ENCODE measurements at places on chromosomes 3 and 15. TPM values are rescaled to one million over a fixed set of nuclear protein-coding genes. Genes with fewer than 3 reads are reported as not detected.

DNA sequence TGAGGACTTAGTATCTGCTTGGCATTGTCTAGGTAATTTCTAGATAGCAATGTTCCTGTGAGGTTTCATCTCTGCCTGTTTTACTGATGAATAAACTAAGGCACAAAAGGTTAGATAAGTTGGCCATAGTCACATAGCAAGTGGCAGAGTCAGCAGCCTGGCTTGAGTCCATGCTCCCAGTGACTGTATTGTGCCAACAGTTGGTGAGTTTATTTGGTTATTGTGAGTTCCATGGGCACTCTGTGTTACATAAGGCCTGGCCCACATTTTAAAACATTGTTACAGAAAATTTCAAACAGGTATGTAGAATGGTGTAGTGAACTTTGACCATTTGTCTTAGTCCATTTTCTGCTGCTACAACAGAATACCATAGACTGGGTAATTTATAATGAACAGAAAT is 15.2 kb downstream of the MCM2 start:
- no peak overlapping the region for H3K4me3 ChIP-seq
- no peaks in the 10 kb centered on the region for H3K27me3 ChIP-seq
- H3K36me3 ChIP-seq = peaks cover 63% of the 10 kb centered on the region

- no peaks in the 10 kb centered on the region for H3K4me1 ChIP-seq
- H3K27ac ChIP-seq = no peak overlapping the region
- no peaks in the 10 kb centered on the region for H3K36me3 ChIP-seq
Observed at GRCh38 chr3:166282931-166283330, 445.7 kb upstream of the BCHE start.

UBAP1L gene
- 3.3 TPM for total RNA-seq

LOXL1 gene
- total RNA-seq = 8.6 TPM

DNA sequence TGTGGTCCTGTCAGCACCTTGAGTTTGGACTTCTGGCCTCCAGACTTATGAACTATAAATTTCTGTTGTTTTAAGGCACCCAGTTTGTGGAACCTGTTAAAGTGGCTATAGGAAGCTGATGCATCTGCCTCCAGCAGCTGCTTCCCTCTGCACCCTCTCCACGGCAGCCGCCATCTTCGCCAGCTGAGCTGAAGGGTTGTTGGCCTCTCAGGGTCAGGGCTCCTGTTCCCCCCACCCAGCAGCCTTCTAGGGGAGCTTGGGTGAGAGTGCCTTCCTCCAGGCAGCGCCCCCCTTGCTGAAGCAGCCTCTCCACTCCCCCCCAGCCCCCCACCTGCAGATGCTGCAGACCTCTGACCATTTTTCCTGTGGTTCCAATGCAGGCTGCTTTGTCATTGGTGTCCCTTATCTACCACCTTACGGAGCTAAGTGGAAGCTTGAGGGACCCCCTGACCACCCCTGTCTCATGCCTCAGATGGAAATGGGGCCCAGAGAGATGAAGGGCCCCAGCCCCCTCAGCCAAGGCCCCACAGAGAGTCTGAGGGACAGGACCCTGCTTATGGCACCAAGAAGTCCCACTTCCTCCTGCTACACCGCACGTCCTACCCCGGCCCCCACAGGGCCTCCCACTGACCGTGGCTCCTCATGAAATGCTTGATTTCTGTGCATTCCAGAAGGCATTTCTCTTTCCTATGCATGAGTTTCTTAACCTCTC is 61.4 kb upstream of the TLE3 start:
- peaks cover 19% of the 10 kb centered on the region for H3K27me3 ChIP-seq
- no peak overlapping the region for H3K4me3 ChIP-seq
- no peaks in the 10 kb centered on the region for H3K4me1 ChIP-seq
- no peaks in the 10 kb centered on the region for H3K36me3 ChIP-seq
- no peak for DNase-seq
- no peak overlapping the region for H3K27ac ChIP-seq

DNA sequence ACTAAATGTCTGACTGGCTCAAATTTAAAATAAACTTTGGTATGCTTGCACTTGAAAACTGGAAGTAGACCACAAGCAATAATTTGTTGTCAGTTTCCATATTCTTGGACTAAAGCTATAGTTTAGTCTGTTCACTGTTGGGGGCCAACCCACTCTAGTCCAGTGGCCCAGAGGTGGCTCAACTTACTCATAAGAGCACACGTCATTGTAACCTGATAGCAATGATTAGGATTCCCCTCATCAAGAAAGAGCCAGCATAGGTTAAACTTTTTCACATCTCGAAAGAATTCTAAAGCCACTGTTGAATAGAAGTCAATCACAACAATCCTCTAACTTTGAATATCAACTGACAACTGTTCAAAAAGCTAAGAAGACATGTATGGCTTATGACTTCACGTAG is 147.0 kb downstream of the MEIS2 start:
- H3K36me3 ChIP-seq = no peaks in the 10 kb centered on the region
- no peak overlapping the region for H3K27ac ChIP-seq
- H3K4me3 ChIP-seq = no peak overlapping the region
- H3K27me3 ChIP-seq = no peaks in the 10 kb centered on the region
- no peaks in the 10 kb centered on the region for H3K4me1 ChIP-seq

GPR62 gene
- total RNA-seq = not detected

DNA sequence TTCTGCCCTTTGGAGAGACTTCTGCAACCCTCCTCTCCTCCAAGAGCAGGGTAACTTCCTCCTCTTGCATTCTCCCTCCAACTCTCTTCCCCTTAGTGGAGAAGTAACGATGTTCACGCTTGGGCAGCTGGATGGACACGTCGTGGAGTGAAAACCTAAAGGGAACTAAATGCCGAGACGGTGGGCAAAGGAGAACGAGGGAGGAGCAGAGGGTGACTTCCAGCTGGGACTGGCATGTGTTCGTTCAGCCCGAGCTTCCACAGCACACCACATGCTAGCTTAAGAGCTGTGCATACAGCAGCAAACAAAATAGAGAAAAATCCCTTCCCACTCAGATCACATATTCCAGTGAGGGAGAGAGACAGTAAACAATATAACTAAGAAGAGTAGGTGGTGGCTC is 179.8 kb downstream of the SLCO3A1 start:
- H3K36me3 ChIP-seq = no peaks in the 10 kb centered on the region
- H3K27ac ChIP-seq = no peak overlapping the region
- H3K27me3 ChIP-seq = no peaks in the 10 kb centered on the region
- no peaks in the 10 kb centered on the region for H3K4me1 ChIP-seq
- no peak for DNase-seq
- no peak overlapping the region for H3K4me3 ChIP-seq

DNA sequence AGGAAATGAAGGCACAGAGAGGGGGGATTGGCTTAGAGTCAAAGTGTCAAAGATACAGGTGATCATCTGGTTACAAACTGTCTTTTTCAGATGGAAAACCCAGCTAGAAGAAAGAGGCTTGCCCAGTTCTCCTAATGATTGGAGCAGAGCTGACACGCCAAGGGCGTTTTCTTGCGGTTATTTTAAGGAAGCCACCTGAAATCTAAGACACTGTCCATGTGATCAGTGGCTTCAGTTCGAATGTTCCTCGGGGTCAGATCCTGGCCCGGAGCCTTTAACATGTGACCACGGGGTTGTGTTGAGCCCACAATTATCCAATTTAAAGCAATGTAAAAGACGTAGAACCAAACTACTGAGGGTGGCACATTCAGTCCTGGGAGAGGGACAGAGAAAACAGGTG is 19.5 kb downstream of the FAM43A start:
- peaks cover 2% of the 10 kb centered on the region for H3K27me3 ChIP-seq
- H3K4me1 ChIP-seq = no peaks in the 10 kb centered on the region
- H3K4me3 ChIP-seq = no peak overlapping the region
- H3K27ac ChIP-seq = no peak overlapping the region
- no peak for DNase-seq

- no peak for DNase-seq
- no peaks in the 10 kb centered on the region for H3K27me3 ChIP-seq
- H3K36me3 ChIP-seq = no peaks in the 10 kb centered on the region
- no peaks in the 10 kb centered on the region for H3K4me1 ChIP-seq
- H3K27ac ChIP-seq = no peak overlapping the region
Observed at GRCh38 chr3:169299129-169299528, 364.4 kb downstream of the MECOM start.

GRCh38 chr3:128301186-128302023 is 148.1 kb downstream of the EEFSEC start:
- no peak overlapping the region for H3K27ac ChIP-seq
- peak; percentile 30 for DNase-seq
- H3K27me3 ChIP-seq = no peaks in the 10 kb centered on the region

CHRM5 gene
- total RNA-seq = not detected

GRCh38 chr15:58232281-58233065 is 94.3 kb downstream of the AQP9 start:
- peaks cover 10% of the 10 kb centered on the region for H3K4me1 ChIP-seq
- no peak overlapping the region for H3K27ac ChIP-seq
- no peak for DNase-seq
- H3K4me3 ChIP-seq = no peak overlapping the region
- H3K27me3 ChIP-seq = peaks cover 25% of the 10 kb centered on the region
- no peaks in the 10 kb centered on the region for H3K36me3 ChIP-seq

GRCh38 chr15:57607570-57608000 is 15.9 kb downstream of the MYZAP start:
- H3K4me1 ChIP-seq = no peaks in the 10 kb centered on the region
- H3K27ac ChIP-seq = no peak overlapping the region
- no peak for DNase-seq
- H3K27me3 ChIP-seq = peaks cover 19% of the 10 kb centered on the region
- no peaks in the 10 kb centered on the region for H3K36me3 ChIP-seq

- H3K4me1 ChIP-seq = no peaks in the 10 kb centered on the region
- H3K27ac ChIP-seq = no peak overlapping the region
- no peak overlapping the region for H3K4me3 ChIP-seq
- H3K36me3 ChIP-seq = no peaks in the 10 kb centered on the region
- peaks cover 31% of the 10 kb centered on the region for H3K27me3 ChIP-seq
- peak; percentile 30 for DNase-seq
Observed at GRCh38 chr3:126678693-126679317, 23.9 kb upstream of the TXNRD3 start.

DNA sequence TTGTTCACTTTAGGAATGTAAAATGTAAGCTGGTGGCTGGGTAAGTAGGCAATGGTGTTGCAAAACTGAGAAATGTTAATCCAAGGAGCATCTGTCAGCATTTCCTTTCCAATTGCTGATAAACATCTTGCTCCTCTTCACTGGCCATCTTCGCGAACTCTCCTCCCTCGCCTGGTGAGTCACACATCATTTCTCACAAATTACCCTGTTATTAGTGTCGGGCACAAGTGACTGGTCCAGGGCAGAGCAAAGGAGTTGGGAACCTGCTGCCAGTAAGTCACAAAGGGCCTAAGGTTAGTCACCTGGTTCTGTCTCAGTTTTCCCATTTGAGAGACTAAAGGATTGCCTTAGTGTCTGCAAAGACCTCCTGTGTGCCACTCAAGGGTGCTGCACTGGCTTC is 13.0 kb downstream of the CERS3 start:
- no peaks in the 10 kb centered on the region for H3K27me3 ChIP-seq
- peaks cover 9% of the 10 kb centered on the region for H3K4me1 ChIP-seq
- H3K36me3 ChIP-seq = no peaks in the 10 kb centered on the region
- no peak overlapping the region for H3K4me3 ChIP-seq
- DNase-seq = no peak

- H3K36me3 ChIP-seq = peaks cover 39% of the 10 kb centered on the region
- peak overlapping the region; percentile 99 for H3K27ac ChIP-seq
- no peaks in the 10 kb centered on the region for H3K27me3 ChIP-seq
Observed at GRCh38 chr3:105752791-105753415, 115.9 kb downstream of the CBLB start.

PDZRN3 gene
- not detected for total RNA-seq

CCNB2 gene
- total RNA-seq = 95.3 TPM

TTC14 gene
- 60.4 TPM for total RNA-seq

DNA sequence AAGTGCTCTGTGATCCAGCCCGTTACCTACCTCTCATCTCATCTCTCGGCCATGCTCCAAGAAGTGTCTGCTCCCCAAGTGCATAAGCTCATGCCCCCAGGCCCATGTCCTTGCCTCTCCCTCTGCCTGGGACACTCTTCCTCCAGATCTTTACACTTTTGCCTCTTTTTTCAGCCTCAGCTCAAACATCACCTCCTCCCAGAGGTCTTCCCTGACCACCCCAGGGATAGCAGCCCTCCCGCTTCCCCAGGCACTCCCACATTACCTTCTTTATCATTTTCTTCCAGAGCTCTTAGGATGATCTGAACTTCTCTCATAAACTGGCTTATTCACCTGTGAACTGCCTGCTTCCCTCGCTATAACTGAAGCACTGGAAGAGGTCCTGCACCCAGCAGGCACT is 2.7 kb upstream of the FURIN start:
- DNase-seq = no peak
- no peaks in the 10 kb centered on the region for H3K27me3 ChIP-seq
- H3K27ac ChIP-seq = peak overlapping the region; percentile 17
- peaks cover 8% of the 10 kb centered on the region for H3K36me3 ChIP-seq
- no peak overlapping the region for H3K4me3 ChIP-seq

- peaks cover 25% of the 10 kb centered on the region for H3K36me3 ChIP-seq
- H3K4me1 ChIP-seq = peaks cover 4% of the 10 kb centered on the region
- no peak overlapping the region for H3K4me3 ChIP-seq
- no peaks in the 10 kb centered on the region for H3K27me3 ChIP-seq
- DNase-seq = no peak
Observed at GRCh38 chr15:28191832-28192231, 92.7 kb upstream of the OCA2 start.

CCK gene
- total RNA-seq = not detected

ARL6 gene
- total RNA-seq = 4.5 TPM

- H3K4me1 ChIP-seq = peaks cover 4% of the 10 kb centered on the region
- no peak overlapping the region for H3K4me3 ChIP-seq
Observed at GRCh38 chr3:13219902-13220296, 146.7 kb upstream of the IQSEC1 start.

GRCh38 chr3:194284351-194284750 is 66.8 kb downstream of the CPN2 start:
- peaks cover 40% of the 10 kb centered on the region for H3K27me3 ChIP-seq
- H3K36me3 ChIP-seq = no peaks in the 10 kb centered on the region
- no peak overlapping the region for H3K27ac ChIP-seq
- H3K4me1 ChIP-seq = no peaks in the 10 kb centered on the region
- no peak overlapping the region for H3K4me3 ChIP-seq

DNA sequence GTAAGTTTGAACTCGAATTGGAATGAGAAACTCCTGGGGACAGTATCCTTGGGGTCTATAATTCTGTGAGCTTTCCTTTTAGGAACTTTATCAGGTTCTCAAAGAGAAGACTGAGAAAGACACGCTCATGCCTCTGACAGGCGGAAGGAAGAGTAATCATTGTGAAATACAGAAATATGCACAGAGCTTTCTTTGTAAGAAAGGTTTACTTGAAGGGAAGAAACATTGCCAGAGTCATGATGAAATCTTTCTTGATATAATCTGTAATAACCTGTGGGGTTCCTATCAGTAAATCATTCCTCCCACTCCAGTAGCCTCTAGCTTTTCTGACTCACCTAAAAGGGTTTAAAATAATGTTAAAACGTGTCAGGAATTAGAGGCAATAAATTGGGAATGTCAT is 83.6 kb upstream of the CCDC39 start:
- H3K36me3 ChIP-seq = no peaks in the 10 kb centered on the region
- H3K27ac ChIP-seq = no peak overlapping the region
- no peak overlapping the region for H3K4me3 ChIP-seq
- no peak for DNase-seq
- H3K4me1 ChIP-seq = no peaks in the 10 kb centered on the region

- no peak overlapping the region for H3K4me3 ChIP-seq
- H3K36me3 ChIP-seq = no peaks in the 10 kb centered on the region
- no peaks in the 10 kb centered on the region for H3K4me1 ChIP-seq
- peaks cover 5% of the 10 kb centered on the region for H3K27me3 ChIP-seq
Observed at GRCh38 chr15:62462268-62462667, 297.2 kb upstream of the C2CD4B start.
